ENCODE measurements at places on chromosomes 12 and 14.

GRCh38 chr12:95116773-95117172, 43.4 kb upstream of the NR2C1 start:
- DNase-seq, result no peak

DNA sequence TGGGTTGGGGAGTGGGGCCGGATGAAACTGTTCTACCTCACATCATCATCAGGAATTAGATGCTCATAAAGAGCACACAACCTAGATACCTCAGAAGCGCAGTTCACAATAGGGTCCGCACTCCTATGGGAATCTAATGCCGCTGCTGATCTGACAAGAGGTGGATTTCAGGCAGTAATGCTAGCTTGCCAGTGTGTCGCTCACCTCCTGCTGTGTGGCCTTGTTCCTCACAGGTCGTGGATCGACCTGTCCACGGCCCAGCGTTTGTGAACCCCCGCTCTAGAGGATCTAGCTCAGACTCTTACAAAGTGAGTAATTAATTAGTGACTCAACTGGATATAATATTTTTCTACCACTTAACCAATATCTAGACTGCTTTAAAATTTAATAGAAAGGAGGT, 5.8 kb downstream of the PPP1R12A start:
- no peak for DNase-seq

DNA sequence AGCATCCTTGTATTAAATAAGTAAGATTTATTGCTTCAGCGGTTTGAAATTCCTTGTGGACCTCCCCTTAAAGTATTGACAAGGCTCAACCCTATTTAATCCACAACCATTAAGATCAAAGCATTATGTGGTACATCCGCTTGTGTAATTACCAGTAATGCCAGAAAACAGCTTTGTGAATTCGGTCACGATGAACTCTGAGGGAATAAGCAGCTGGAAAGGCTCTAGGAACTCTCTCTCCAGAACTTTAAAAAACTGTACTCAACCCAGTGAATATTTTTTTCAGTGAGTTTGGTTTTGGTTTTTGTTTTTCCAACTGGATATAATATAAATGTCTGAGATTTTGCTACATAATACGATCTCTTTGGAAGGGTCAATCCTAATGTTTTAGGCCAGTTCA, 49.3 kb upstream of the DIO2 start:
- no peak for DNase-seq

DNA sequence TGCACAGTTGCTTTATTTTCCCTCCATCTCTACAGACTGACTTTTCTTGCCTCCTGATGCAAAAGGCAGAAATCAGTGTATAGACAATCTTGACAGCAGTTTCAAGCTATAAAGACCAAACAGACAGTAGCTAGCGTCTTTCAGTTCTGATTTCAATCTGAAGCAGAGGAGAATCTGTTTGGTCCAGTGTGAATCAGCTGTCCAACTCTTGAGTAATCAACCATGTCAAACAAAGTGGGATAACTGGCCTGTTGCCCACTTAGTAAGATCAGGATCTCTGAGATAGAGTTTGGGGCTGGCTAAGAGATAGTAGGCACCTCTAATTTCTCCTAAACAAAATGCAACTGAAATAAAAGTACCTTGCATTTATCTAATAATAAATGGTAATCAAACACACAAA, 797.4 kb upstream of the FBXO33 start:
- no peak for DNase-seq

GRCh38 chr14:30153717-30154116, 226.1 kb upstream of the PRKD1 start:
- no peak for DNase-seq

DNA sequence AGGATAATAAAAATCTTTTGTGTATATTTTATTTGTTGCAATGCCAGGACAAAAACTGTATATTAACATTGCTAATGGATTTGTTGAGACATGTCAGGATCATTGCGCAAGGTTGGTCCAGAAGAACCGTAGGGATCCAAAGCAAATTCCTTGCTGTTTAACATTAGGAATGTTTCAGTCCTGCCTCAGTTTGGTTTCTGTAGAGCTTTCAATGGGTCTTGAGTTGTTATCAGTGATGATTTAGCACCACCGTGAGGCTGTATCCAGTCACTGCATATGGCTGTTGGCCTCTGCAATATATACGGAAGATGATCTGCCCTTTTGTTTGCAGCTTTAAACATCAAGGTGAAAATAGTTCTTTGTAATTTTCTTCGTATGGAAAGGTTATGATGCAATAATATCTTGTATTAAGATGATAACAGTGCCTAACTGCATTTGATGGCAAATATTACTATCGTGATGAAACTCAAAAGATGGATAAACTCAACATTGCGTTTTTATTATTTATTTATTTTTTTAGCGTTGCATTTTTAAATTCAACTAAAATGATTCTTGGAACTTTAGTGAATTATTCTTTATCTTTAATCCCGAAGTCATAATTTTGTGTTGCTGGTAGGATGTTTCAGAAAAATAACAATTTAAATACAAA, 231.2 kb downstream of the AKAP6 start:
- DNase-seq, result no peak

GRCh38 chr12:63521706-63522105, 146.6 kb downstream of the DPY19L2 start:
- no peak for DNase-seq

DNA sequence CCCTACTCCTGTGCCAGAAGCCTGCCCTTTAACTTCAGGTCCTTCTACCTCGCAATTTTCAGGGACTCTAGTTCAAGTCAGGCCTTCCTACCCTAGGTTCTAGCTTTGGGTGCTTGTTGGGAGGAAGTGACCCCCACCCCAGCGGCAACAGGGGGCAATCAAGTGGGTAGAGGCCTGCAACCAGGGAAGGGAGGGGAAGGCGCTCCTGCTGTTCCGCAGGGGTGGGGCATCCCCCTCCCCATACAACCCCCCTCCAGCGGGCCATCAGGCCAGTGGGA, 204 bp upstream of the PRPH start:
- DNase-seq, result no peak

DNA sequence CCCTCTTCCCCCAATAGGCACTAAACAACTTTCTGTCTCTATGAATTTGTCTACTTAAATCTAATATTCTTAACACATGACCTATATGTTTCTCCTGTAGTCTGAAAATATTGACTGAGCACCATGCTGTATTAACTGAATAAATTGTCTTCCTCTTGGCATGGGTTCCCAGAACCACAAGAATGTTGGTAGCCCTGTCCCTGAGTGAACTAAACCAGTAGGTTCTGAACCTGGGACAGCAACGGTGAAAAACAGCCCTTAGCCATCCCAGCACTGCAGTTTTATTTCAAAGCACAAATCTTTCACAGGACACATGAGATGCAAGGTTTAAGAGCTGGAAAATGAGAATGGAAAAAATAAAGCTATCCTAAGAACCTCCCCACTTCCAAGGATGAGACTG, 20.4 kb upstream of the HSP90B1 start:
- DNase-seq, result no peak

DNA sequence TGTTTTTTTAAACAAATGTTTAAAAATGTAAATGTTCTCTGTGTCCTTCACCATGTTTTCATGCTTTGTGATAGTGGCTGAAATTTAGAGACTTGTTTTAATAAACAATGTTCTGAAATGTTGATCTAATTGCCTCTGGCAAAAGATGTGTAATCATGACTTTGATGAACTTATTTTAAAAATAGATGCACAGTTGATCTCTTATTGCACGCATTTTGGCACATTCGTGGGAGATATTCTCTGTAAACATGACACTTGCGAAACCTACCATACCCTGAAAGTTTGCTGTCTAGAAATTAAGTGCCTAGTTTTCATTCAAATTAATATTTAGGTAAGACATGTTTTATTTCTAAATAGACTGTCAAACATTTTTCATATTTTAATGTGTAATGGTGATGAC, 119.7 kb upstream of the DNM1L start:
- no peak for DNase-seq

DNA sequence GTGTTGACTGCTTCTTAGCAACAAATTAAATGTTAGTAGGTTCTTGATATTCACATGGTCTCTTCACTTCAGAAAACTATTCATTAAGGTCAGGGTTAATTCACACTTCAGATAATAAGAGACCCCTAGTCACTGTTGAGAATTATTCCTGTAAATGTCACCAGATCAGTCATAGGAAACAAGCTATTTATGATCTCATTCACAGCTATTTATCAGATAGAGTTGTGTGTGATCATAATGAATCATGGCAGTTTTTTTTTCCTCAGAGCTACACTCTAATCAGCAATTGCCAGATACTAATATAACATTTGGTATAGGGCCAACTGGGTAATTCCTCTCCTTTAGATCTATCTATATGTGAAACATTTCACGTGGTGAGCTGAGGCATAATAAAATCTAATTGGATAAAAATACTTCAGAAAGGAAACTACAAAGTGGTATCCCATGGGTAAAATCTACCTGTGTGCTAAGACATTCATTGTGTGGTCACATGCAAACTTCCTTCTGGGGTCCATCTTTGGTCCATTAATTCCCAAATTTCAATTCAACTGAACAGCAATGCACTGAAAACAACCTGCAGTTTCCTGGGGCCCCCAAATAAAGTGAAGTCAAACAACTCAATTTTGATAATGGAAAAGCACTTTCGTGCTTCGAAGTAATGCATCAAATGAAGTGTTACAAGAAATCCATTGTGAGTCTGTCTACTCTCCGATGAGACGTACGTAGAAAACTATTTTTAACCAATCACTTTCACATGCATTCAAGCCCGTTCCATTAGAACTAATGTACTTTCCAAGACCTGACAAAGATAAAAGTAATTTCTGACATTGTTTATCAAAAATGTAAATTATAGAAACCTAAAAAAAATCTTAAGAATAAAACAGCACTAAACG, 197.0 kb downstream of the ACSS3 start:
- DNase-seq, result no peak

Measured in stimulated activated CD8-positive, alpha-beta memory T cell treated with anti-CD3 and anti-CD28 coated beads, Interleukin-12 subunit alpha, Interleukin-12 subunit beta, amount 100 ng/mL, for 4 hours (primary cell).